Inflammatory macrophage (primary cell): ENCODE measurements at places on chromosomes 4 and X.

- peak; percentile 27 for DNase-seq
These were observed 651 bp upstream of the SAP30 start for GRCh38 chr4:173370130-173370476.

DNA sequence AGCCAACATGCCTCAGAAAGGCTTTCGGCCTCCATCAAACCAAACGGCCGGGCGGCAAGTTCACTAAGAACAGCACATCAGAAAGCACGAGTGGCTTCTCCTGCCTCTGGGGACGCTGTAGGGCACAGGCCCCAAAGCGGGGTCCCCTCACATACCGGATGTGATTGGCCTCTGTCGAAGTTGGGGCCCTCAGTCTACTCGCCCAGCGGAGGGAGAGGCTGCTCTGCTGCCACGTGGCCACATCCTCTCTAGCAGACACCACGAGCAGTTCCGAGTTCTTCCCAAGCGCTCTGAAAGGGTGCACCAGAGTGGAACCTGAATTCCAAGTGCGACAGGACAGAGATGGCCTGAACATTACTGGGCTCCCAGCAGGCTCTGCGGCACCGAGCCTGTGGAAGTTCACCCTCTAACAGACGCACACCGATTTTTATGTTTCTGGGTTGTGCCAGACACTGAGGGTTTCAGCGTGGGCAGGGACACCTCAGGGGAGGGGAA lies 21.1 kb downstream of the NOP14 start:
- no peak for DNase-seq

- no peak for DNase-seq
These were observed 1160.0 kb downstream of the ADGRL3 start for GRCh38 chr4:62360156-62360545.

DNA sequence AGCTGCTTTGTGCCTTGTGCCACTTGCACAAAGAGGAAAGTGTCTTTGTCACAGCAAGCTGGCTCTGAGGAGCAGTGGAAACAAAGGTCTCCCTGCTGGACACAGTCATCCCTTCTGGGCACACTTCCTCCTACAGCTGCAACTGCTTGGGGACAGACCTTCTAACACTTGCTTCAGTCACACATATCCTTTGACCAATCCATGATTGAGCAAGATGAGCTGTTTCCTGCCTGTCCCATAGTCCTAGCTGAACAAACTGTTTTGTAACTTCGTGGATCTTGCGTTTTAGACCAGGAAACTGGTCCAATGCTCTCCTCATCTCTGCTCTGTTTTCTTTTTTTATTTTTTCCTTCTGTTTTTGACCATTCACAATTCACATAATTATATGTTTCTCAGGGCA lies 98.5 kb downstream of the RRAGB start:
- DNase-seq, result no peak

DNA sequence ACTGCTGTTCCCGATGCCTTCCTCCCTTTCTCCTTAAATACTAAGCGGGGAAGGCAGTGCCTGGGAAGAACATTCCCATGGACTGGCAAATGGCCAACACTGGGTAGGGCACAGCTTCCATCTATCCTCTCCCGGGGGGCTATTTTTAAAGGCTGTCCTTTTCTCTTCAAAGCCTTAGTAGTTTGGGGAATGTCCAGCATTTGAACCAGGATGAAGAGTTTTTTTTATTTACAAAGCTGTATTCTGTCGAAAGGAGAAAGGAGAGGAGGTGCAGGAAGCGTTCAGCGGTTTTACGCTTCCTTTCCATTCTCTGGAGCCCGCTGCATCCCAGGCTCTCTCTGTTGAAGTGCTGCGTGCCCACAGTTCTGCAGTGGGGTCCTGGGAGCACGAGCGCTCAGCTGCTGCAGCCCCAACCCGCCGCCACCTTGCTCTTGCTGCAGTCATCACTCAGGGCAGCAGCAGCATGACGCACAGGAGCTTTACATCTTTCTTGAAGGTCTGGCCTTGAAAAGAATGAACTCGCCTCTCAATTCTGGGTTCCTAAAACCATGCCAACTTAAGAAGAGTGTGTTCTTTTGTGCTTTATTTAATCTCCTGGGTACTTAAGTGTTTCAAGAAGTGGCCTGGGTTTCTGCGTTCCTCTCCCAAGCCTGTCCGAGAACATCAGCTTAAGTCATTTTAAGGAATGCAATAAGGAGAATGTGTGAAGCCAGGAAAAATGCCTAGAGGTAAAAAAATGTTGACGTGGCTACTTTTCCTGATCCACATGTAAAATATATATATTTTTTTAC lies 427.2 kb downstream of the MAPK10 start:
- DNase-seq, result no peak

- no peak for DNase-seq
These were observed 24.5 kb downstream of the HCCS start for GRCh38 chrX:11135564-11136185.

DNA sequence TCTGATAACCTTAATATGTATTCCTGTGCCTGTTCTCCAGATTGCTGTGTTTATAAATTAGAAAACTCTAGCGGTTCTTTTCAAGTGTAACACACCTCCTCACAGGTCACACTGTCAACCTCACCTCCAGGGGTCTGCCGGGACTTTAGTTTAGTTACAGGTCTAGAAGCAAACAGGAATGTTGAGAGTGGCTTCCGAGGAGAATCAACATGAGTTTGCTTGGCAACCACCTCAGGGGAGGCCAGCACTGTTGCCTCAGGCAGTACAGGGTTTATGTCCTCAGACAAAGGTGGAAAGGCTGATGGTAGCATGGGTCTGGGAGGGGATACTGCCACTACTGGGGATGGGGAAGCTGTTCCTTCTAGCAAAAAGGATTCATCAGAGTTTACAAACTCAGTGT lies 438.0 kb downstream of the DTHD1 start:
- DNase-seq, result no peak

DNA sequence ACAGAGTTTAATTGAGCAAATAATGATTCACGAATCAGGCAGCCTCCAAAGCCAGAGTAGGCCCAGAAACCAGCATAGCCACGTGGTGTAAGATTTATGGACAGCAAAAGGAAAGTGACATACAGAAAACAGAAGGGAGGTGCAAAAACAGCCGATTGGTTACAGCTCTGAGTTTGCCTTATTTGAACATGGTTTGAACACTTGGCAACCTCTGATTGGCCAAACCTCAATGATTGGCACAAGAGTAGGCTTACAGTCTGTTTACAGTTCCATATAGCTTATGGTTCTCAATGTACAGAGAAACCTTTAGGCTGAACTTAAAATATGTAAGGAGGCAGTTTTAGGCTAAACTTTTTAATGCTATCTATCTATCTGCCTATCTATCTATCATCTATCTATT lies 394.8 kb downstream of the CFAP47 start:
- no peak for DNase-seq

- DNase-seq, result peak; percentile 94
These were observed 31.8 kb downstream of the PDGFC start for GRCh38 chr4:156939801-156940200.

GRCh38 chr4:104973708-104974107 lies 173.0 kb upstream of the TET2 start:
- DNase-seq, result no peak

DNA sequence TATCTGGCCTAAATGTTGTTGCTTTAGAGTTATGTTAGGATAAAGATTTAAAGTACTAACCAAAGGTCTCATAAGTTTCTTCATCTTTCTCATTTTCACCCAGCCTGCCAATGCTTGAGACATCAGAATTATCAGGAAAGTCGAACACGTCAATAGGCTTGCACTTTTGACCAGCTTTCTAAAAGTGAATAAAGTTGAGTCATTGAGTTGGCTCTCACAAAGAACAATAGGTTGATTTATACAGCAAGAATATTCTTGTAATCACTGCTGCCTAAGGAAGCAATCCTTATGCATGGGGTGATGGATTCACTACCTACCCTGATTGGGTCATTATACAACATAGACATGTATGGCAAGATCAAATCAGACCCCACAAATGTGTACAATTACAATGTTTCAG lies 5.0 kb downstream of the CENPU start:
- DNase-seq, result no peak

DNA sequence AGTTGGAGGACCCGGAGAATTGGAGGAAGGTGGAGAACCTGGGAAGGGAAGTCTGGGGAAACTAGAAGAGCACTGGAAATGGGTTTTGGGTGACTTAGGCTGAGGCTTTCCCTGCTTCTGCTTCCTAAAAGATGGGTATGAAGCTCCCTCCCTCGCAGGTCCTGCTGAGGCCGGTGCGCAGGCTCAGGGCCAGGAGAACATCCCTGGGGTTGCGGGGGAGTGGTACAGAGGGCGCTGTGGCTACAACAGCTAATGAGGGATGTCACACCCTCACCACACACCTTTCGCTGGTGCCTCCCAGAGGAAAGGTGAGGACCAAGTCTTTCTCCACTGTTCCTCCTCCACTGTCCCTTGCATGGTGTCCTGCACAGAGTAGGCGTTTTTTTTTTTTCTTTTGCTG lies 15.8 kb downstream of the APLN start:
- no peak for DNase-seq
